ENCODE measurements at places on chromosomes 13 and 19.
A peak's percentile ranks its signal among the peaks of the same experiment; 100 is the strongest.

DNA sequence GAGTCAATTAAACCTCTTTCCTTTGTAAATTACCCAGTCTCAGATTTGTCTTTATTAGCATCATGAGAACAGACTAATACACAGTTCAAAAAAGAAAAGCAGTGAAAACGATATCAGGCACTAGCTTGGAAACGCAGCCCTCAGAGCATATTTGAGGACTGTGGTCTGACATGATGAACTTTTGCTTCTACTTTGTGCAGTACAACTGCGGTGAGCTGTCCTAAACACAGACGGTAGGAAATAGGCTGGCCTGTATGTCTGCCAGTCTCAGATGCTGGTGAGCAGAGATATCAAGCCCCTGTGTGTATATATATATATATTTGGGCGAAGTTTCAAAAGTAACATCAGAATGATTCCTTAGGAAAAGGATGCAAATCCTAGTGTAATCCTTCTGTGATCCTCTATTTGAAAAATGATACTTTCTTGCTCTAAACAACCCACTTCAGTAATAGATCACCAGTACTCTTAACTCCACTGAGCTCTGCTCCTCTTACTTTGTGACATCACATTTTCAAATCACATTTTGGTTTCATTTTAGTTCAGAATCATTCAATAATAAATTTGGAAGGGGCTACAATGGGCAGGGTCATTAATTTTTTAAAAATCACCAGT lies 74.4 kb downstream of the TNFRSF19 start:
- no peak for DNase-seq

- DNase-seq: no peak
Measured at GRCh38 chr19:3061182-3062161, 823 bp downstream of the TLE5 start.

- DNase-seq: no peak
Measured at GRCh38 chr19:18906605-18907519, 10.9 kb upstream of the CERS1 start.

- no peak for DNase-seq
Measured at GRCh38 chr19:16463991-16464575, 7.7 kb downstream of the EPS15L1 start.

GRCh38 chr19:48756686-48757085 lies 1.4 kb downstream of the FGF21 start:
- DNase-seq: no peak

DNA sequence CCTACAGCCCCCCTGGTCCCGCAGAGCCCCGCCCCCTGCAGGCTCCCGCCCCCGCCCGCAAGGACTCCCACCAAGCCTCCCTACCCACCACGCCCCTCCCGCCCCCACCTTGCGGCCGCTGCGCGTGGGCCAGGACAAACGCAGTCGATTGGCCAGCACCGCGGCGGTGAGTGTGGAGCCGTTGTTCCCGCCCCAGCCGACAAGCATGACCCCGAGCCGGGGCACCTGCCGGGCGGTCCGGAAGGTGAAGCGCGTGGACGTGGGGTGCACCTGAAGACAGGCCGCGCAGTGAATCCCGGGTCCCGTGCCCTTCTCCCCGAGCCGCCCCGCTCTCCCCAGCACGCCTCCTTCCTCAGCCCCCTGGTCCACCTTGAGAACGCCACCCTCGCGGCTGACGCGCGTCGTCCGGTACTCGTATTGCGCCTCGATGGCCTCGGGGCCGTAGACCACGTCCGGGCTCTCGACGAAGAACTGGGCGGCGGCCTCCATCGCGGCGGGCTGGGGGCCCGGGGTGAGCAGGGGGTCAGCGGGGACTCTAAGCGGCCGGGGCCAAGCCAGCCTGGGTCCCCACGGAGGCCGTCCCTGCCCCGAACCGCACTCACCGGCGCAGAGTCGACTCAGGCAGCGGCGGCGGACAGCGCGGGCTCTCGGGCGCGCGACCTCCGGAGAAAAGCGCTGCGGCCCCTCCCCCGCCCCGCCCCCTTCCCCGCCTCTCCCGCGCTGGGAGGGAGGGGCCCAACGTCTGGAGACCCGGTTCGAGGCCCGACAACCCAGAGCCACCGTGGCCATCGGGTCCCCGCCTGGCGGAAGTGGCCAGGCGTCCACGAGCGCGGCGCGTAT lies at the start of gene ISYNA1:
Gene ISYNA1, minus strand, starts transcription at position 643 of the 840 bp plus-strand sequence. Its CDS starts 154 bp downstream, at position 489.
- no peak for DNase-seq

DNA sequence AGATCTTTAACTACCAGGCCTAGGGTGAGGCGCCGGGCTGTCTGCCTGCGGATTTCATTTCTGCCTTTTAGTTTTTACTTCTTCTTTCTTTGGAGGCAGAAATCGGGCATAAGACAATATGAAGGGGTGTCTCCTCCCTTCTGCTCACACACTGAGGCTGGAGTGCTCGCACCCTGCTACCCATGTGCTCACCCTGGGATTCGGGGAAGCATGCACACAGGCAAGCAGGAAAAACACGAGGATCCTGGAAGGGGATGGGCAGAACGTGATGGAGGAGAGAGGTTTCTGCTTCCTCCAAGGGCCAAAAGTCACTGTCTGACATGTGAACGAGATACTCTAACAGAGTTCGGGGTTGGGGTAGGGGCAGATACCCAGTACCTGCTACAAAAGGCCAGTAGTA lies 28.4 kb downstream of the ZNF823 start:
- DNase-seq: no peak

GRCh38 chr19:17883627-17884410 lies 12.1 kb downstream of the SLC5A5 start:
- no peak for DNase-seq

DNA sequence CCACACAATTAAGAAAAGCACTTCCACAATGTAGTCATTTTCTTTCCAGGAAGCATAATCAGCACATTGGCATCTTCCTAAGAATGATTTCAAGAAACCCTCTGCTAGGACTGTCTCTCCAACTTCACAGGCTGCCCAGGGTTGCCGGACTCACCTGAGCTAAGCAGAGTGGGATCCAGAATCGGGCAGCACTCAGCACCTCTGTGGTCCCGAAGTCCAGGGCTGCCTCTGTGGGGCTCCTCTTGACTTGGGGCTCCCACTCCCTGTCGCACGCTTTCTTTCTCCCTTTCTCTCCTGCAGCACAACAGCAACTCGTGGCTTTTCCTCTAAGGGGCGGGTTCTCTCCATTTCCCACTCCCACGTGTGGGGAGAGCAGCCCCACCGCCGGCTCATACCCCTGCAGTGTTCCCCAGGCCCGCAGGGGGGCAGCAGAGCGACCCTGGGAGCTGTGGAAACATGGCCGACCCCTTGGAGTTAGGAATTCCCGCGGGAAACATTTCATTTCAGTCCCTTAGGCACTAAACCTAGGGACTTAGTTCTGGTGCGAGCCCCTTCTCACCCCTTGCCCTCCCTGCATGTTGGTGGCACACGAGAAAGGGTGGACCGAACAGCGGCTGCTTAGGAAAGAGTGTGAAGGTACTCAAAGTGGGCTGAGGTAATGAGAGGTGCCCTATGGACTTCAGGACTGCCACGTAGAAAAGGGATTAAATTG lies at the start of gene TMEM272:
Gene TMEM272, minus strand, starts transcription at position 316 of the 712 bp plus-strand sequence. CDS start 6,647 bp downstream, outside the sequence.
- peak; percentile 19 for DNase-seq

GRCh38 chr13:80374444-80374843 lies 33.5 kb upstream of the SPRY2 start:
- DNase-seq: no peak

DNA sequence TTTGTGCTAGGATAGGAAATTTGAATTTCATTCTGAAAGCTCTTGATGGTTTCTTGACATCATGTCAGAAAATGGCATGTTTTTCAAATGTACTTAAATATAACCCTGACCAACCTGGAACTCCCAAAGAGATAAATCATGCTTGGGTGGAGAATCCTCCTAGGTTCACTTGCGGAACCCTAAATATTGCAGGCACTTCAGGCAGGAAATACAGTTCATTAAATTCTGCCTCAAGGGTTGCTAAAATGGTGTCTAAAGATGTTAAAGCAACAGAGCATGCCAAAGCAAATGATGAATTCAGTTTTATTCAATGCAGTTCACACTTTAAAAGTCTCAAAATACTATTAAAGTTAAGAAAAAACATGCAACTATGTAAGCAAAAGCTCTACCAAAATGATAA lies 415.9 kb downstream of the SLITRK6 start:
- no peak for DNase-seq

GRCh38 chr19:2050991-2051772 lies at the start of gene MKNK2:
Gene MKNK2, minus strand, starts transcription at chr19:2051244. Its CDS starts 393 bp downstream, at chr19:2050851.
- peak; percentile 69 for DNase-seq

DNA sequence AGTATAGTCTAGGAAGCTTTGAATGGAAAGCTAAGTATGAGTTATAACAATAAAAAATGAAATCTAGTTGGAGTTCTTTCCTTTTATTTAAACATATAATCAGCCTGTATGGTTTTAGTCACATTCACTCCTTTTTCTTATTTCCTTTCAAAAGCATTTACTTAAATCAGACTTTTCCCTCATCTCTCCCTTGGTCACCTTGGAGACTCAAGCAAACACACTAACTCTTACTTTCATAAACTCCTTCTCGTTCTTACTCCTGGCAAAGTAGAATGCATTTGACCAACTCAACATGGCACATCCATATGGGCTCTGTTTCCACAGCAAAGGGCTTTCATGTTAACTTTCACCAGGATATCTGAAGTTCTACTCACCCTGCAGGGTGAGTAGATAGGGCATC lies 400.0 kb downstream of the LMO7 start:
- no peak for DNase-seq

DNA sequence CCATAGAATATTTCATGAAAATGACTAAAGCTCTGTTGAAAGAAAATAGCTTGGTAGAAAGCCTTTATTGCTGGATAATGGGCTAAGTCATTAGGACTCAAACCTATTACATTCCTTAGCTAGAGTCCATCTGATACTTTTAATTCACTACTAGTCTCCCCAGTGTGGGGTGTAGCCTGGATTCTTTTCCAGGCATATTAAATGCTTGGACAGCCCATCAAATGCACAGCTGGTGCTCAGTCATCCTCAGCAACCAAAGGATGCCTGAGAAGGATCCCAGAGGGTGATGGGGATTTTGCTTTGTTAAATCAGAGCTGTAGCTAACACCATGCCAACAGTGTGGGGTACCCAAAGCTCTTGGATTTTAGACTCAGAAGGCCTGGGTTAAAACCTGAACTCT lies 153.5 kb downstream of the DLEU7 start:
- DNase-seq: no peak

GRCh38 chr19:58572026-58572817 lies 913 bp downstream of the MZF1 start:
- no peak for DNase-seq

DNA sequence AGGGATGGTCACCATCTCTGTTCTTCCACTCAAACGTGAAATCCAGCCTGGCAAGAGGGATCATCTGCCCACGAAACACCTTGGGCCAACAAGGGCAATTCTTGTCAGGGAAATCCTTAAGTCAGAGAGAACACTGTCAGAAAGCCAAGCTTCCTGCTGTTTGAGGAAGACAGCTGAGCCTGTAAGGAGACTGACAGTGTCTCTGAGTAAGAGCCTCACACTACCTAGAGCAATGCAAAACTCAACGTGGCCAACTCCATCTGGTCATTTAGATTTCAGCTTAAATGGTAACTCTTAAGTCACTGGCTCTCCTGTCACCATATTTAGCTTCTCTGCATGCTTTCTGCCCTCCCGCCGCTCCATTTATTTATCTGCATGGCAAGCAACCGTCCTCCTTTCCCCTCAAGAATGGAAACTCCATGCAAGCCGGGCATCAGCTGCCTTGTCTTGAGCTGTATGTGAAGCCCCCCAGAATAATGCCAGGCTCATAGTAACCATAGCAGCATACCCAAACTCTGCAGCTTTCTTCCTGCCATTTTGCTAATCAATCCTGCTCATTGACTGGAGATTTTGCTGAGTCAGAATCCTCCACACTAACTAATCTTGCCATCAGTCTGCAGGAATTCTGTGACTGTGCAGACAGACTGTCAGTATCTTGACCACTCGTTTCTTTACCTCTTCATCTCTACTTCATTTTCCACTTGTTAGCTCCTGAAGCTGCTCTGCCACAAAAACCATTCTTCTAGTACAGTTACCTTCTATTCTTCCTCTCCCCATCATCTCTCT lies 159.8 kb downstream of the IRS2 start:
- no peak for DNase-seq

DNA sequence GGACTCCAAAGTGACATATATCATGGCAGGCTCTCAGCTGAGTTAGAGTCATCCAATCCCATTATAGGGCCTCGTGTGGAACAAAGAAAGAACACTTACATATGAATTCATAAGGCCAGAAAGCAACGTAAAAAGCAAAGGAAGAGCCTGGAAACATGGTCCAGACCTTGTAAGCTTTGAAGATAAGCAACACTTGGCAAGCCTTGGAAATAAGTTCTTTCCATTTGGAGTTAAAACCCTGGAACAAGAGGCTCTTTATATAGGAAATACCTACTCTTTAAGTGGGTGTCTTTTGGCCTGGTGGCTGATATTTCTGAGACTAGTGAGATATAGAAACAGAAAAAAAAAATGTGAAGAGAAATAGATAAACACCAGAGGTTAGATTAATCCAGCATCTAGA lies 49.4 kb downstream of the ZAR1L start:
- no peak for DNase-seq

DNA sequence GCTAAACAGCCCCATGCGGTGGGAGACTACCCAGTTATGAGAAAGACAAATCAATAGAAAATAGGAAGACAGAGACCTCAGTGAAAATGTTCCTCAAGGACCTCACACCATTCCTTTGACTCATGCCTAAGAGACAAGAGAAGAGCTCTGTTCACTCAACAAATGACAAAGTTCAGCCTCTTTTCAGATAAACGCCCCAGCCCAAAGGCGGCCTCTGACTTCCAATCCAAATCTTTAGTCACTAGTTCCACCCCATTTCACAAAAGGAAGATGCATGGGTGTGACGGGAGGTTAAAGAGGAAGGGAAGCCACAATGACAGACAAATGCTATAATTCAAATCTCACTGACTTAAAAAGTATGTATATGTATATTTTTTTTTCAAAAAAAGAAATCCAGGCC lies 8.1 kb downstream of the CARS2 start:
- no peak for DNase-seq

DNA sequence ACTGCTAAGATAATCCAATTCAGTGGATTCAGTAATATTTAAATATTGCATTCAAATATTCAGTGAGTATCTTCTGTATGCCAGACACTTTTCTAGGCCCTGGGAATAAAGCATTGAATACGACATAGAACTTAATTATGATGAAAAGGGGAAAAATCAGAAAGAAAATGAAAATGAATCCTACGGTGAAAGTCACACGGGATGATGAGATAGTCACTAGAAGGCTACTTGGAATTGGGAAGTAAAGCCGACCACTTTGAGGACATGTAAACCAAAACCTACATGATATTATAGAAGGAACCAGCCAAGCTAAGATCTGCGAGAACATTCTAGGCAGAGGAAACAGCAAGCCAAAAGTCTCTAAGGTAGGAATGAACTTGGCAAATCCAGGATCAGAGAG lies 10.1 kb downstream of the DPY19L3 start:
- DNase-seq: no peak

- no peak for DNase-seq
Measured at GRCh38 chr19:18153556-18154134, 682 bp downstream of the PIK3R2 start.

DNA sequence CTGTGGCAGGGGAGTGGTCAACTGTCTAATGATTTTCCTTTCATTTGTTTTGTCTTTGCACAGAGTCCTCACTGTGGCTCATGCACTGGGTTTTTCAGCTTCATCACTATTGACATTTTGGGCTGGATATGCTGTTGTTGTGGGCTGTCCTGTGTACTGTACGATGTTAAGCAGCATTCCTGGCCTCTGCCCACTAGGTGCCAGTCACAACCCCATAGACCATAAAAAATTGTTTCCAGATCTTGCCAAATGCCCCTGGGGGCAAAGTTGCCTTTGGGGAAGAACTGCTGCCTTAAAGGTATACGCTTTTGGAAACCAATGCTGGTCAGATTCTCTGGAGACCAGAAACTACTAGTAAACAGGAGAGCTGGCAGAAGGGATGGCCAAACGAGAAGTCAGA lies 310.4 kb downstream of the SPRY2 start:
- no peak for DNase-seq

Data from NCI-H2029 treated with DMSO at 0.1 percent for 48 hours (cell line).